Transverse colon (tissue), 4 donors: ENCODE measurements at places on chromosomes 11 and 22.

- no peak for DNase-seq
Measured at GRCh38 chr11:126742582-126742981, 258.0 kb downstream of the KIRREL3 start.

GRCh38 chr22:29043906-29044575 lies 17.6 kb downstream of the C22orf31 start:
- DNase-seq: no peak

- no peak for DNase-seq
Measured at GRCh38 chr11:80388536-80388935, 947.7 kb upstream of the TENM4 start.

DNA sequence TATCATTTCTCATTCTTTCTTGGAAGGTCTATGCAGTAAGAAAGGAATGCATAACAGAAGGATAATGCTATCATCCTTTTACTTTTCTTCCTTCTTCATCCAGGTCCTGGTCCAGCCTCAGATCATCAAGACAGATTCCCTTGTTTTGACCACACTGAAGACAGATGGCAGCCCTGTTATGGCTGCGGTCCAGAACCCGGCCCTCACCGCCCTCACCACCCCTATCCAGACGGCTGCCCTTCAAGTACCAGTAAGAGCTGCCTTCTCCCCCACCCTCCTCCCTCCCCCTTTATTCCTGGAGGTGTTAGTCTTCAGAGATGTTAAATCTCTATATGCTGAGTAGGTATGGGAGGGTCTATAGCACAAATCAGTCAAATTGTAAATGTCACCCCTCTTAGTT lies 37.9 kb downstream of the SREBF2 start:
- DNase-seq: no peak

GRCh38 chr11:91585035-91585801 lies 639.4 kb upstream of the FAT3 start:
- no peak for DNase-seq

DNA sequence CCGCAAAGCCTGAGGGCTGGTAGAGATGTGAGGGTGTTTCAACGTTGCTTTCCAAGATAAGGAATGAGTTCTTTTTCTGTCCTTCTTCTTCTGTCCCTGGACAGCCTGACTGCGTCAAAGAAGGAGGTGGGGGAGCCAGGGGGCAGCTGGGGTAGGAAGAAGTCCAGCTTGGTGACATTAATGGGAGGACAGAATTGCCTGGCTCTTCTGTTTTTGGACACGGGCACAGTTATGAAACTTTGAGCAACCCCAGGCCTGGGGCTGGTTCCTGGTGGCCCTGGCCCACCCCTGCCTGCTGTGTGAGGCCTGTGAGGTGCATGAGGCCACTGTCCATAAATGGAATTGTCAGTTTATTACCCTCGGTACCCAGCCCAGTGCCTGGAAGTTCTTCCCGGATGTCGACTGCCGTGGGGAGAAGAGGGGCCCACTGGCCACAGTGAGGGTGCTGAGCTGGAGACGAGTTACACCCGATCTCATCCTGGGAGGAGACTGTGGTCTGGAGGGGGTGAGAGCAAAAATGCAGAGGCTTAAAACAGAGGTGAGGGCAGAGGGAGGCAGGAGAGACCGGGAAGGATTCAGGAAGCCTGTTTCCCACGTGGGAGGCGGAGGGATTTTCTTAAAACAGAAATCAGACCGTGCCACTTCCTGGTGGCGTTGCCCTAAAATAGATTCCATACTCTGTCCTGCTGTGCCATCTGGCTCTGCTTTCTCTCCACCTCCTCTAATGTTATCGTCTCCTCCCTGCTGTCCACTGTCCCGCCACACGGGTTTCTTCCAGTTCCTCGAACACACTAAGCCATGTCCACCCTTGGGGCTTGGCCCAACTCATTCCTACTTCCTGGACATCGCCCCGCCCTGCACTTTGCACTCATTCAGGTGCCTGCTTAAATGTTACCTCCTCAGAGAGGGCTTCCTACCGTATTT lies 59.7 kb upstream of the RASD2 start:
- peak; percentile 81 for DNase-seq

GRCh38 chr11:9745411-9746211 lies 81.7 kb downstream of the SWAP70 start:
- DNase-seq: no peak

DNA sequence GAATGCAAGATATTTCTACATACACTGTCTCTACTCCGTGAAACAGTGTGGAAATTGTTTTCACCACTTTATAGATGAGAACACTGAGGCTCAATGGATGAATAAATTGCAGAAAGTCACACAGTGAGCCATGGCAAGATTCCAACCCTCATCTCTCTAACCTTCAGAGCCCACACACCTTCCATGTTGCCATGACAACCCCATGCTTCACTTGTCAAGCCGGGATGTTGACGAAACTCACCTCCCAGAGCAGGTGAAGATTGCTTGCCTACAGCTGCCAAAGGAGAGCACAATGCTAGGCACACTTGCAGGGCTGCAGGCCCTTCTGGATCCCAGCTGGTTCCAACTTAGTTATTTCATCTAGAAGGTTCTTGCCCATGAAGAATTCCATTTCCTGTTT lies 71.4 kb upstream of the SEZ6L start:
- no peak for DNase-seq

DNA sequence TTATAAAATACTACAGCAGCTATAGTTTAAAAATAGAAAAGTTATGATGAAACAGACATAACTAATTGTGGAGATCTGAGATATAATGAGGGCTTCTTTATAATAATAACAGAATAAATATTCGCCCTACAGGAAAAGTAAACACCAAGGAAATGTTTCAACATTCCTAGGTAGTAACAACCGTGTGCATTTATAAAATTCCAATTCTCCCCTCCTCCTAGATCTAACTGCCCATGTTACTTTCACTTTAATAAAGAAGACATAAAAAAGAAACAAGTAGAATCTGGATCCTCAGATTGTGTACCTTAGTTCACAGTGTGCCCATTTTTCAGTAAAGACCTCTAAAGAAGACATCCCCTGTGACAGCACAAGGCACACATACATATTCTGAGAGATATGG lies 57.8 kb upstream of the MN1 start:
- DNase-seq: no peak

GRCh38 chr22:25407226-25407858 lies 157.1 kb upstream of the GRK3 start:
- no peak for DNase-seq

- DNase-seq: no peak
Measured at GRCh38 chr22:24068717-24069297, 57.7 kb downstream of the CABIN1 start.

GRCh38 chr11:76721755-76722677 lies 51.5 kb upstream of the LRRC32 start:
- peak; percentile 87 for DNase-seq

DNA sequence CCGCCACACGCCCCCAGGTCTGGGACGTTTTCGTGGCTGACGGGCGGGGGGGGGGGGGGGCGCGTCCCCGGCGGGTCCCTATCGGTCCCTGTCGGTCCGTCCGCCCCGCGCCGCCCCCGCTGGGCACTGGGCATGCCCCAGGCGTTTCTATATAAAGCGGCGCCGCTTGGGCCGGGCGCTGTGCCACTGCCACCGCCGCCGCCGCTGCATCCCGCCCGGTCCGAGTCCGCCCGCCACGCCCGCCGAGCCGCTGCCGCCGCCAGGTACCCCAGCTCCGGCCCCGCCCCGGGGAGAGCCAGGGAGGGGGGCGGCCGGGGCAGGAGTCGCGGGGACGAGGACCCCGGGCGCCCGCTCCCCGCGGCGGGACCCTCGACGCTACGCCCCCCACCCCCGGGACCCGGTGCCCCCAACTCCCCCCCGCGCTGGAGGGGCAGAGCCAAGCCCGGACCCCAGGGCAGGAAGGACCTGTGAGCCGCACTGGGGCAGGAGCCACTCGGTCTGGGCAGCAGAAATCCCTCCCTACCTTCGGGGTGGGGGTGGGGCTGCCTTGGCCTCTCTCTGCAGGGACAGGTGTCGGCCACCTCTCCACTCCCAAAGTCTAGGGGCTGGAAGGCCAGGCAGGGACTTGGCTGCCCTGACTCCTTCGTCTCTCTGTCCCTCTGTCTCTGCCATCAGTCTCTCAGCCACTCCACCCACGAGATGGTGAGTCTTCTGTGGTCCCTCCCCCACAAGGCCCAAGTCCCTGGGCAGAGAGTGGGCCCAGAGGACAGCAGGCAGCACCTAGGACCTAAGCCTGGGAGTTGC lies at the start of gene CARNS1:
Gene CARNS1, plus strand, starts transcription at position 178 of the 804 bp plus-strand sequence. Its CDS starts 522 bp downstream, at position 700.
- DNase-seq: no peak

DNA sequence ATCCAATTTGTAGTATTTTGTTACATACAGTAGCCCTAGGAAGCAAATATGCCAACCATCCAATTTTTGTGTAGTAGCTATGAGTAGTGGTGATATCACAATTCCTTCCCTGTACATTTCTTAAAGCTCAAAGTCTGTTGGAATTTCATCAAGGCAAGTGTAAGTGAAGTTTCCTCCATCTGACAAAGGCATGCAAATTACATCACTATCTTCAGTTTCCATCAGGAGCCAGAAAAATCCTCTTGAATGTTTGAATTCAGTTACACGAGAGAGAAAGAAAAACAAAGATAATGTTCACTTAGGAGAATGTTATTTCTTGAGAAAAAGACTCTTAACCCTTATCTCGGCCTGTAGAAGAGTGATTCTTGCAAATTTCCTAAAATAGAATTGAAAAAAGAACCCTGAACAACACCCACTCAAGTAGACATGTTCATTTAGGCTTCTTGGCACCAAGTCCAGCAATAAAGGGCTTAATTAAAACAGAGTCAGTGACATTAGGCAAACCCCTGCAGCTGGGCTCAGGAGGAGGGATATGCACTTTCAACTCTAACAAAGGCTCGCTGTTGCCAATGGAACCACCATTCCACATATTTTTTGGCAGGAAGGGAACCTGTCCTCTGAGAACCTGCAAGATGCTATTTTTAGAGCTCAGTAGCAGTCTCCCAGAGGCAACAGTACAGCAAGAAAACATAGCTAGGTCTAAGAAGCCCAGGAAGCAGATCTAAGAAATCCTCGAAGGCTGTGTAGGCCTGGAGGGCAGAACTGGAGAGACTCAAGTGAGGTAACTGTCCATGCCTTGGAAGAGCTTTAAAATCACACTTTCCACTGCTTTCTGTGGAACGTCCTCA lies 144.6 kb downstream of the CCDC81 start:
- DNase-seq: no peak

GRCh38 chr11:39345834-39346442 lies 2113.5 kb downstream of the LRRC4C start:
- no peak for DNase-seq

DNA sequence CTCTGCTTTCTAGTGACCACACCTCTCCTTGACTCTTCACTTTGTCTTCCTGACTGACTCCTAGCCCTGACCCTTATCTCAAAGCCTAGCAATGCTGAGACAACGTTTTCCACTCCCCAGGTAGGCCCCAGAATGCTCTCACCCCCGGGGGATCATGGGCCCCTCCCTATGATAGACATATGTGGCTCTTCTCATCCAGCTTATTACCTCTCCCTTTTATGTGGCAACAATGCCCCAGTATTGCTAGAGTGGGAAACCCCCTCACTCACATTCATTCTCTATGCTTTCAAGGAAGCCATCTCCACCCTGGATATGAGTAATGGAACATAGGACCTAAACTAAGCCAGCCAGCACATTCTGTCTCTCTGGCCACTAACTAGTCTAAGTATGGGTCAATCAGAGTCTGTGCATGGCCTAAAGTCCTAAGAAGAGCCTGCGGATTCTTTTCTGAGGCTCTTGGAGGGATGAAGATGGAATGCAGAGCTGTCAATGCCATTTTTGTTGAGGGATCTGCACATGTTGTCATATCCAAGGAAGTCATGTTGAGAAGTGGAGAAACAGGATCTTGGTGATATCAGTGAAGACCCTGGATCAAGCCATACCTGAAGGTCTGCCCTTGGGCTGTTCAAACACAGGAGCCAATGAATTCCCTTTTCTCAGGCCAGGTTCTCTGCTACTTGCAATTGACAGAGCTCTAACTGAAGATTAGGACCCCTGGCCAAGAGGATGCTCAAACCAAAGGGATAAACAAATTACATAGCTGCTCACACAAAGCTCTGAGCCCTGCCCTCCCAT lies 79.8 kb upstream of the GRK3 start:
- no peak for DNase-seq

- DNase-seq: no peak
Measured at GRCh38 chr22:47645450-47645914, 883.0 kb downstream of the TBC1D22A start.

DNA sequence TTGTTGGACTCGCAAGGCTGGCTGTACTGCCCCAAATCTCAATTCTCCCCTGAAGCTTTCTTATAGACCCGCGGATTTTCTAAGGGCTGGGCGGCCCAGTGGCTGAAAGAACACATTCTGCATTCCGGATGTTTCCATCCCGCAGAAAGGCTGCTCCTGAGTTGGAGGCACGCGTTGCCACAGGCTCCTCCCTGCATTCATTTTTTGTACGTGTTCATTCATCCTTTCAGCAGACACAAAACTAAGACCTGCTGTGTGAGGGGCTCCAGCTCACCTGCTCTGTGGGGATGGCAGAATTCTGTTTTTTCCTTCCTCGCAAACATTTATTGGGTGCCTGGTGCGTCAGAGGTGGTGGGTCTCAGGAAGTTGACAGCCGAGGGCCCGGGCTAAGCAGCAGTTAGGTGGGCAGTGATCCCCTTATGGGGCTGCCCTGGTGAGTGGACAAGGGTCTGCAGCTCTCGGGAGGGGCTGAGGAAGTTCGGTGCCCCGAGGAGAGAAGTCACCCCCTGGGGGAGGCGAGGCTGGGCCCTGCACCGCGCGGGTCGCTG lies 23.7 kb downstream of the SHANK3 start:
- DNase-seq: no peak

- DNase-seq: no peak
Measured at GRCh38 chr11:116144387-116144958, 628.3 kb downstream of the BUD13 start.

GRCh38 chr11:31972623-31973022 lies 118.3 kb upstream of the RCN1 start:
- no peak for DNase-seq

GRCh38 chr11:70068950-70069349 lies 9.2 kb upstream of the ANO1 start:
- no peak for DNase-seq

- no peak for DNase-seq
Measured at GRCh38 chr22:43633631-43634285, 178.3 kb downstream of the EFCAB6 start.

- DNase-seq: no peak
Measured at GRCh38 chr22:30445438-30446145, 20.0 kb downstream of the MTFP1 start.

DNA sequence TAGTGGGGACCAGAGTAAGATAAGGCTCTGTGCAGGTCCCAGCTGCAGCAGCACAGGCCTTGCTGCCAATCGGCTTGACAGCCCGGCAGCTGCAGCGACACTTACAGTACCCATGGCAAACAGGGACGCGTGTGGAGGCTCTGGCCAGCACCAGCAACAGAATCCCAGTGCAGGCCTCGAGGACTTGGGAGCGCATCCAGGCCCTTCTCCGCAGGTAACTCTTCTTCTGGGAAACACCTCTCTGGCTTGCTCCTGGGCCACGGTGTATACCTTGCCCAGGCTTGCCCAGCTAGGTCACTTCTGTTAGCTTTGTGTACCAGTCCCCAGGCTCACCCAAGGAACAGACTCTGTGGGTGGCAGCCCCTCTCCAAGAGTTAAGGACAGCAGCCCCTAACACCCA lies 126.7 kb downstream of the CTTN start:
- no peak for DNase-seq
